Dermis blood vessel endothelial cell (primary cell): ENCODE measurements at places on chromosomes 3 and 15. TPM values are rescaled to one million over a fixed set of nuclear protein-coding genes. Genes with fewer than 3 reads are reported as not detected.

GPR156 gene
- total RNA-seq, result 0.09 TPM in 1 of 2 replicates, not detected in the other

SPRED1 gene
- 14.4 and 15.8 TPM in 2 replicates for total RNA-seq

SMCO1 gene
- total RNA-seq, result not detected in 2 replicates

TRIM42 gene
- total RNA-seq, result not detected in 2 replicates

LRRC34 gene
- 0.34 and 1.9 TPM in 2 replicates for total RNA-seq

CIAO2A gene
- total RNA-seq, result 38.9 and 46.6 TPM in 2 replicates

SHC4 gene
- 0.17 and 0.23 TPM in 2 replicates for total RNA-seq

C3orf85 gene
- total RNA-seq, result not detected in 2 replicates

FAM43A gene
- 313 and 423 TPM in 2 replicates for total RNA-seq

GOLGB1 gene
- total RNA-seq, result 48.3 and 60.1 TPM in 2 replicates

PRR20G gene
- total RNA-seq, result not detected in 2 replicates

CDHR4 gene
- total RNA-seq, result not detected in 2 replicates

VEPH1 gene
- total RNA-seq, result 8.2 and 35.9 TPM in 2 replicates

ITGA11 gene
- total RNA-seq, result 3.4 and 12.9 TPM in 2 replicates

HYAL3 gene
- total RNA-seq, result 24.0 and 28.1 TPM in 2 replicates

ITGB5 gene
- 86.6 and 107 TPM in 2 replicates for total RNA-seq

TMEM158 gene
- total RNA-seq, result 0.85 and 2.7 TPM in 2 replicates

AZI2 gene
- total RNA-seq, result 53.8 and 68.7 TPM in 2 replicates

C2CD4A gene
- 1.5 and 2.7 TPM in 2 replicates for total RNA-seq

SLC27A2 gene
- total RNA-seq, result 5.1 and 7.1 TPM in 2 replicates

CPLX3 gene
- not detected in 2 replicates for total RNA-seq

TIMP4 gene
- 0.34 and 0.51 TPM in 2 replicates for total RNA-seq

BCL2A1 gene
- total RNA-seq, result not detected in 2 replicates
